Activated naive CD8-positive, alpha-beta T cell treated with anti-CD3 and anti-CD28 coated beads, Interleukin-2, amount 10 ng/mL, durations not matched to agents 7 days and 5 days (primary cell): ENCODE measurements at places on chromosomes 3 and 15. TPM values are rescaled to one million over a fixed set of nuclear protein-coding genes. Genes with fewer than 3 reads are reported as not detected.
A peak's percentile ranks its signal among the peaks of the same experiment; 100 is the strongest.

GRCh38 chr3:17207019-17207418 is 322.3 kb downstream of the PLCL2 start:
- H3K36me3 ChIP-seq, result peaks cover 46% of the 10 kb centered on the region
- no peak overlapping the region for H3K4me3 ChIP-seq
- no peaks in the 10 kb centered on the region for H3K27me3 ChIP-seq
- peaks cover 2% of the 10 kb centered on the region for H3K4me1 ChIP-seq

Gene SEMA3F
- total RNA-seq, result not detected

Gene ZDHHC23
- total RNA-seq, result 3.7 TPM

- no peak for DNase-seq
- peaks cover 2% of the 10 kb centered on the region for H3K36me3 ChIP-seq
- peaks cover 4% of the 10 kb centered on the region for H3K4me1 ChIP-seq
- no peak overlapping the region for H3K4me3 ChIP-seq
- H3K27me3 ChIP-seq, result no peaks in the 10 kb centered on the region
These were observed 7.6 kb downstream of the HSPBAP1 start for GRCh38 chr3:122786066-122786465.

- H3K27ac ChIP-seq, result no peak overlapping the region
- DNase-seq, result no peak
- H3K4me1 ChIP-seq, result no peaks in the 10 kb centered on the region
- H3K36me3 ChIP-seq, result no peaks in the 10 kb centered on the region
These were observed 74.0 kb downstream of the C3orf85 start for GRCh38 chr3:109210501-109210900.

GRCh38 chr3:63353383-63353782 is 75.3 kb downstream of the SYNPR start:
- H3K36me3 ChIP-seq, result no peaks in the 10 kb centered on the region
- no peaks in the 10 kb centered on the region for H3K4me1 ChIP-seq
- no peak overlapping the region for H3K27ac ChIP-seq
- DNase-seq, result no peak
- no peak overlapping the region for H3K4me3 ChIP-seq

- peaks cover 24% of the 10 kb centered on the region for H3K36me3 ChIP-seq
- H3K4me3 ChIP-seq, result no peak overlapping the region
- H3K4me1 ChIP-seq, result no peaks in the 10 kb centered on the region
- H3K27me3 ChIP-seq, result no peaks in the 10 kb centered on the region
These were observed 24.7 kb upstream of the CERS3 start for GRCh38 chr15:100553468-100553867.

DNA sequence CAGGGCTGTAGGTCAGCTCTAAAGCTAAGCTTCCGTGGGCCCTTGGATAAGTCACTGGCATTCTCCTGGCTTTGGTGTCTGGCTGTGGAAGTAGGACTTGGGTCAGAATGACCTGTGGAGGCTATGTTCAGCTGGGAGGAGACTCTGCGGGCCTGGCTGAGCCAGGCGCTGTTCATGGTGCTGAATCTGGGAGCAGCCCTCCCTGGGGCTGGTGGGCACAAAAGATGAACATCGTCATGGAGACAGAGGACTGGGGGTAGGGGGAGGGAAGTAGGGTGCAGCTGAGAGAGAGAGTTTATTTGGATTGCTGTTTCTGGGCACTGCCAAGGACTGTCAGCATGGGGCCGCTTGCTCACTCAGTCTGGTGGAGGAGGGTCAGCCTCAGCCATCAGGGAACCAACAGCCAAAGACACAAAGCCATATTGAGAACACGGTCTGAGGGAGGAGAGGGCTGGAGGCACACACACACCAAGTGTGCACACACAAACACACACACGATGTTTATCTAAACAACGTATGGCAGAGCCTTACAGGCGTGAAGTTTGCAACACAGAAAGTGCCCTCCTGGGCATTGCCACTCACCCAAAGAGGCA is 120.7 kb upstream of the LINGO1 start:
- DNase-seq, result no peak
- H3K36me3 ChIP-seq, result no peaks in the 10 kb centered on the region
- H3K27ac ChIP-seq, result no peak overlapping the region
- no peaks in the 10 kb centered on the region for H3K4me1 ChIP-seq
- H3K27me3 ChIP-seq, result peaks cover 4% of the 10 kb centered on the region
- no peak overlapping the region for H3K4me3 ChIP-seq

Gene PLS1
- total RNA-seq, result 3.1 TPM

Gene MYRIP
- total RNA-seq, result not detected

Gene CGNL1
- not detected for total RNA-seq

Gene NKIRAS1
- 4.9 TPM for total RNA-seq

- no peaks in the 10 kb centered on the region for H3K27me3 ChIP-seq
- no peak overlapping the region for H3K27ac ChIP-seq
- no peak overlapping the region for H3K4me3 ChIP-seq
- no peaks in the 10 kb centered on the region for H3K36me3 ChIP-seq
These were observed 16.1 kb downstream of the SLC28A2 start for GRCh38 chr15:45268135-45268534.

Gene CPB1
- total RNA-seq, result not detected

DNA sequence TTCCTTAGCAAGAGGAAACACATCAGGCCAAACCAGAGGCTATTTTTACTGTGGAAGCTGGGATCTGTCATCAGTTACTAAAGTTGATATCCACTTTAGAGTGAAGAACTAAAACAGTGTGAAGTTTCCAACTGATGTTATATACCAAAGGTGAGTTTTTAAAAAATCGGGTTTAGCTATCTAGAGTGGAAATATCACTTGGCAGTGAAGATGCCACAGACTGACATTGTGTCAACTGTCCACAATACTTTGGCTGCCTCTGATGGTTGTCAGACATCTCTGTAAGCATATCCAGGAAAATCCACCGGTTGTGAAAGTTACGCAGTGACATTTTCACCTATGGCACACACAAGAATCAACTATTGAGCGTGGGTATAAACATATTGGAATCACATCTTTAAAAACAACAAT is 9.2 kb downstream of the ZIC1 start:
- H3K4me3 ChIP-seq, result no peak overlapping the region
- H3K27me3 ChIP-seq, result peaks cover 80% of the 10 kb centered on the region
- H3K36me3 ChIP-seq, result peaks cover 3% of the 10 kb centered on the region
- DNase-seq, result no peak

Gene GOLGA8T
- 1.5 TPM for total RNA-seq

GRCh38 chr15:69781411-69782125 is 316.1 kb downstream of the TLE3 start:
- peaks cover 2% of the 10 kb centered on the region for H3K36me3 ChIP-seq
- H3K27ac ChIP-seq, result peak overlapping the region; percentile 14
- no peak for DNase-seq
- peaks cover 24% of the 10 kb centered on the region for H3K4me1 ChIP-seq

DNA sequence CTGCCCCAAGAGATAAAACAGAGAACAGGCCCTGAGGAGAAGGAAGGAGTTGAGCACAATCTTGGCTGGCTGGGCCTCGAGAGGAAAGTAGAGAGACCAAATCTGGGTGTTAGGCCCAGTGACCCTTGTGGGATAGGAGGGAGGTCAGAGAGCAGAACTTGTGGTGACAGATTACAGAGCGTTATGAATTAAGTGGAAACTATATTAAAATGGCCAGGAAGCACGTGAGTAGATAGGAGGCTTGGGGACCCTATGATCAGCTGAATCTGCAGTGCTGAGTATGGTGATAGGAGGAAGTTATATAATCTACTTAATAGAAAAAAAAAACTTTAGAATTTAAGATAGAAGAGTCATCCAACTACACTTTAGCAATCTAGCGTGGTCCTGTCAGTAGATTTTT is 30.0 kb downstream of the ST6GAL1 start:
- DNase-seq, result no peak
- H3K27me3 ChIP-seq, result no peaks in the 10 kb centered on the region
- H3K27ac ChIP-seq, result no peak overlapping the region
- peaks cover 14% of the 10 kb centered on the region for H3K4me1 ChIP-seq
- H3K36me3 ChIP-seq, result peaks cover 26% of the 10 kb centered on the region

DNA sequence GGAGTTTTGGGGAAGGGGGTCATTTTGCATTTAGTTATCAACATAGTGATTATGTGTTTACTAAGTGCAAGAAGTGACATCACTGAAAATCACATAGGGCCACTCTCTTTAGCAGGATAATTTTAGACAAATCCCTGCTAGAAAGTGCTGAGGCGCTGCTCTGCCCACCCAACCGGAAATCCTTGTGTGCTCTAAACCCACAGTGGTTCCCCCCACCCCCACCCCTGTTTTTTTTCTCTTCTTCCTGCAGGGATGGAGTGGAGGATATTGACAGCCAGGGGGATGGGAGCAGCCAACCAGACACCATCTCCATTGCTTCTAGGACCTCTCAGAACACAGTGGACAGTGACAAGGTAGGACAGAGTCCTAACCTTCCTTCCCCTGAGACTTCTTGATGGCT is 234.2 kb upstream of the UMPS start:
- H3K27me3 ChIP-seq, result peaks cover 41% of the 10 kb centered on the region
- H3K27ac ChIP-seq, result no peak overlapping the region
- H3K36me3 ChIP-seq, result no peaks in the 10 kb centered on the region
- H3K4me3 ChIP-seq, result no peak overlapping the region
- H3K4me1 ChIP-seq, result peaks cover 1% of the 10 kb centered on the region
- DNase-seq, result no peak

- DNase-seq, result no peak
- peaks cover 6% of the 10 kb centered on the region for H3K4me1 ChIP-seq
- no peaks in the 10 kb centered on the region for H3K36me3 ChIP-seq
- no peak overlapping the region for H3K4me3 ChIP-seq
- H3K27me3 ChIP-seq, result peaks cover 4% of the 10 kb centered on the region
These were observed 95.9 kb upstream of the AKAP13 start for GRCh38 chr15:85284497-85284896.

GRCh38 chr3:152284906-152285305 is 16.2 kb downstream of the MBNL1 start:
- H3K27me3 ChIP-seq, result no peaks in the 10 kb centered on the region
- peak overlapping the region; percentile 81 for H3K4me3 ChIP-seq
- no peak for DNase-seq
- peaks cover 66% of the 10 kb centered on the region for H3K4me1 ChIP-seq
- H3K36me3 ChIP-seq, result peaks cover 18% of the 10 kb centered on the region

DNA sequence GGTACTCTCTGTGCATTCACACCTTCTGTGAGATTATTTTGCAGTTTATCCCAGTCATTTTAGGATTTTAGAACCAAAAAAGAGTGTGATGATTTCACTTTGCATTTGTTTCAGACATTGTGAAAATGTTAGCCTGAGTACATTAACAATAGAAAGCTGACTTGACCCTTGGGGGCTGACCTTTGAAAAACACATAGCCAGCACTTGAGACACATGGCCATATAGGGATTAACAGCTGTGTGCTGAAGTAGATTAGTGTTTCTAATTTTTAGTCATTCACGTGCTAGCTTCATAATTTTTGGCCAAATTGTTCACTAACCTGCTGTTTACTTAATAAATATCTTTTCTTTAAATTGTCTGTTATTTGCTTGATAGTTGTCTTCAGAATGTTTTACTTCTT is 3.5 kb downstream of the FEM1B start:
- no peak for DNase-seq
- peaks cover 24% of the 10 kb centered on the region for H3K36me3 ChIP-seq
- no peaks in the 10 kb centered on the region for H3K27me3 ChIP-seq
- H3K27ac ChIP-seq, result no peak overlapping the region
- peaks cover 36% of the 10 kb centered on the region for H3K4me1 ChIP-seq

DNA sequence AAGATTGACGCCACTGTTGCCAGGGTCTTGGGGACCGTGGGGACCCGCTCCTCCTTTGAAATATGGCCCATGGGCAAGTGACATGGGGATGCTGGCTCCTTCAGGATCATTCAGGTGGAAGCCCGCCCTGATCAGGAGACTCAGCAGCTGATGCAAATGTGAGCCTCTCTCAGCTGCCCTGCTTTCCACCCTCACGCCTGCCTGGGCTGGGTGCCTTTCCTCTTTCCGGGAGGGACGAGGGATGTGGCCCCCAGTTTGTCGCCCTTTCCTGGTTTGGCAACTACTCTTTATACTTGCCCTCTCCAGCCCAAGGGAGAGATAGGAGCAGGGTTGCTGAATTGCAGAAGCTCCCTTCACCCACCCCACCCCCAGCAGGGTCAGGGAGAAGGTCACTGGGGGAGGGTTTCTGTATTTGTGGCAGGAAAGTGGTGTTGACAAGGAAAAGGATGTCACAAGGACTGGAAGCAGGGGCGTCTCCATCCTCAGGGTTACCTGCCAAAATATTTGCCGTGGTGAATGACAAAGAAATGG is 21.8 kb downstream of the DNASE1L3 start:
- no peak for DNase-seq
- H3K4me1 ChIP-seq, result peaks cover 5% of the 10 kb centered on the region
- no peak overlapping the region for H3K4me3 ChIP-seq
- no peak overlapping the region for H3K27ac ChIP-seq
- no peaks in the 10 kb centered on the region for H3K36me3 ChIP-seq
- H3K27me3 ChIP-seq, result peaks cover 2% of the 10 kb centered on the region

Gene GPR27
- 0.17 TPM for total RNA-seq

- peaks cover 3% of the 10 kb centered on the region for H3K36me3 ChIP-seq
- no peaks in the 10 kb centered on the region for H3K27me3 ChIP-seq
- H3K4me1 ChIP-seq, result peaks cover 3% of the 10 kb centered on the region
- no peak overlapping the region for H3K27ac ChIP-seq
- no peak overlapping the region for H3K4me3 ChIP-seq
- DNase-seq, result no peak
These were observed 16.4 kb upstream of the ANXA2 start for GRCh38 chr15:60414016-60414682.

- DNase-seq, result no peak
- H3K4me1 ChIP-seq, result peaks cover 33% of the 10 kb centered on the region
- H3K27me3 ChIP-seq, result no peaks in the 10 kb centered on the region
- no peak overlapping the region for H3K4me3 ChIP-seq
- peaks cover 13% of the 10 kb centered on the region for H3K36me3 ChIP-seq
These were observed 112.7 kb downstream of the APBA2 start for GRCh38 chr15:28998511-28998910.

DNA sequence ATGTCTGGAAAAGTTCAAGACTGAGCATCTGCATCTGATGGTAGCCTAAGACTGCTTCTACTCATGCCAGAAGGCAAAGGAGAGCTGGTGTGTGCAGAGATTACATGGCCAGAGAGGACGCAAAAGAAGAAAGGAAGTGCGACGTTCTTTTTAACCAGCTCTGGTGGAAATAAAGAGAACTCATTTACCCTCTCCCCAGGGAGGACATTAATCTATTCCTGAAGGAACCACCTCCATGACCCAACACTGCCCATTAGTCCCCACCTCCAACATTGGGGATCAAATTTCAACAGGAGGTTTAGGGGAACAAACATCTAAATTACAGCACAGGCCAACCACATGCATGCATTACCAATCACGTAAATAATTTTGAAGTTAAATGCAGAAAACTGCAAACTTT is 1.5 kb upstream of the NCK1 start:
- peak overlapping the region; percentile 97 for H3K4me3 ChIP-seq
- peak overlapping the region; percentile 97 for H3K27ac ChIP-seq
- DNase-seq, result no peak
- peaks cover 25% of the 10 kb centered on the region for H3K36me3 ChIP-seq

- H3K27ac ChIP-seq, result no peak overlapping the region
- peaks cover 2% of the 10 kb centered on the region for H3K4me1 ChIP-seq
- peaks cover 68% of the 10 kb centered on the region for H3K27me3 ChIP-seq
- peak overlapping the region; percentile 18 for H3K4me3 ChIP-seq
- no peak for DNase-seq
These were observed 6.0 kb upstream of the GATA2 start for GRCh38 chr3:128498901-128499530.
